Spinal cord (tissue), 10 donors: ENCODE measurements at places on chromosomes 12 and 14. TPM values are rescaled to one million over a fixed set of nuclear protein-coding genes. Genes with fewer than 3 reads are reported as not detected.

DNA sequence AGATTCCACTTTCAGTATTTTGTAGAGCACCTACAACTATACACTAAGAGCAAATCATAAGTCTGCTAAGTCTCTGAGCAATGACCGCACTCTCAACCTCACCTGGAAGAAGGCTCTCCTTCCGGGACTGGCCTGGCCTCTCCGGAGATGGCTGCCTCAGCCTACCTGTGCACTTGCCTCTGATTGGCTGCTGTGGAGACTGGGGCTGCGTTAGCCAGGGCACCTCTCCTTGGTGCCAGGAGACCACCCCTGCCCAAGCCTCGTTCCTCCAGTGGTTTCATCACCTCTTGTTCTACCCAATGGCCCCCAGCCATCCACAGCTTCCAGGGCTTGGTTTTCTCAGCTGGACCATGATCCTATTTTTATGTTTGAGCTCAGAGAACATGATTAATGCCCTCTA, 64.7 kb upstream of the JDP2 start:
- DNase-seq, result no peak
- H3K4me3 ChIP-seq, result no peak overlapping the region
- no peaks in the 10 kb centered on the region for H3K36me3 ChIP-seq
- peaks cover 6% of the 10 kb centered on the region for H3K4me1 ChIP-seq
- no peak overlapping the region for H3K27ac ChIP-seq
- no peaks in the 10 kb centered on the region for H3K27me3 ChIP-seq

GRCh38 chr14:59275668-59276067, 87.2 kb downstream of the DAAM1 start:
- no peak overlapping the region for H3K4me3 ChIP-seq
- no peaks in the 10 kb centered on the region for H3K27me3 ChIP-seq
- no peak overlapping the region for H3K27ac ChIP-seq
- no peaks in the 10 kb centered on the region for H3K36me3 ChIP-seq
- DNase-seq, result no peak

DNA sequence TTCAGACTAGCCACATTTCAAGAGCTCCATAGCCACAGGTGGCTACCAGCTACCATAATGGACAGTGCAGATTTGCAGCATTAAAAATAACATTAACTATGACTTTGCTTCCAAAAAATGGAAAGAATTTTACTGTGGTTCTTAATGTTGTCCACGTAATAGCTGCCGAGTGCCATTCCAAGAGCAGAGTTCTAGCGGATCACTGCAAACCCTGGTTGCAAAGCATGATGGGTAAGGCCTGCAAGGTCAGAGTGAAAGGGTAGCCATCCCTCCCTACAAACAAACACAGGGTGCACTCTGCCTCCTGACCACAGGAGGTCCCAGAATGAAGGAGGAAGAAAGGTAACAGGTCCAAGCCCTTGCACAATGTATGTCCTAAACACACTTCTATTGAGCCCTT, 157.6 kb downstream of the DPF3 start:
- H3K4me3 ChIP-seq, result no peak overlapping the region
- H3K36me3 ChIP-seq, result peaks cover 8% of the 10 kb centered on the region
- H3K27me3 ChIP-seq, result no peaks in the 10 kb centered on the region
- H3K4me1 ChIP-seq, result peaks cover 38% of the 10 kb centered on the region

DNA sequence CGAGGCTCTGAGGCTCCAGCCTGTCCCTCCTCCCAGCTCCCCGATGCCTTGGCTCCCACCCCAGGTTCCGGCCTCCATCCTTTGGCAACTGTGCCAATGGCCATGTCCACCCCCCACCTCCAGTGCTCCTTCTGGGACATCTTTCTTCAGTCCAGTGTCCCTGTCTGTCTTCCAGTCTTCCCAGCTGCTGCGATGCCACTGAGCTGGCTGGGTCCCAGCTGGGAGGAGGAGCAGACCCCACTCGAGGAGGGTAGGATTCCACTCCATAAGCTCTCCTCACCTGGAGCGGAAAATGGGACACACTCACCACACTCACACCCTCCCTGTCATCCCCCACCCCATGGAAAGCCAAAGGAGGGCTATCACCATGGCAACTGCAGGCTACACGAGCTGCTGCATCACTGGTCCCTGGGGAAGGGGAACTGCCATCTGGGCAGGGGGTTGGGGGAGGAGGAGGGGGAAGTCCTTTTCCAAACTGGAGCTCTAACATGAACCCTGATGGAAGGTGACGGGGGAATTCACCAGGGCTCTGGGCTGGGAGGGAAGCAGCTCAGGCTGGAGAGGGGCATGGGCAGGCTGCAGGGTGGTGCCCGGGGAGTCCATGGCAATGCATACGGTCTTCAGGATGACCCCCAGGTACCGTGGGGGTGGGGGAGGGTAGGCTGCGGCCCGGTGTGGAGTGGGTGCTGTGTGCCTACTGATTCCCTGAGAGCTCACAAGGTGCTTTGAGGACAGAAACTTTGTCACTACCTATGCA, 94.3 kb downstream of the LRRC74A start:
- H3K4me1 ChIP-seq, result peaks cover 94% of the 10 kb centered on the region
- H3K27me3 ChIP-seq, result no peaks in the 10 kb centered on the region
- no peaks in the 10 kb centered on the region for H3K36me3 ChIP-seq
- peak; percentile 64 for DNase-seq
- peak overlapping the region; percentile 86 for H3K27ac ChIP-seq

DNA sequence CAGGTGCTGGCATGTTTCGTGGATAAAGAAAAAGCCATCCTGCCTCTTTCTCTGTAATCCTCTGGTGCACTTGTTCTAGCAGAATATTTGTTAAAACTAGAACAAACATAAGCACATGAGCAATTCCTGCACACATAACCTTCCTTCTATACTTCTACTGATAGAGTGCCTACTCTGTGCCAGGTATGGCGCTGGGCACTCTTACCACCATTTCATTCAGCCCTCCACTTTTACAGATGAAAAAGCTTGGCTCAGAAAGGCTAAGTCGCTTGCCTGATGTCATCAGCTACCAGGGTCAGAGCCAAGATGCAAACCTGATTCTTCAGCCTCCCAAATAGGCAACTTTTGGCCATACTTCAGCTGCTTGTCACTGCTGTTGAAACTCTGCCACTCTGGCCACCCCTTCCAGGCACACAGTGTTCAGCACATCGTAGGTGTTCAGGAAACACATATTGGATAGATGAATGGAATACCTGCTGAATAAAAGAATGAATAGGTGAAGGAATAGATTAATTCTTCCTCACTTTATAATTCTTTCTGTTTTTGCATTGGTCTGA, 10.0 kb upstream of the C14orf132 start:
- H3K27me3 ChIP-seq, result no peaks in the 10 kb centered on the region
- H3K4me1 ChIP-seq, result peaks cover 18% of the 10 kb centered on the region
- H3K27ac ChIP-seq, result no peak overlapping the region

- no peaks in the 10 kb centered on the region for H3K4me1 ChIP-seq
- no peak for DNase-seq
- no peak overlapping the region for H3K4me3 ChIP-seq
- no peak overlapping the region for H3K27ac ChIP-seq
- no peaks in the 10 kb centered on the region for H3K36me3 ChIP-seq
Observed at GRCh38 chr12:46101485-46101869, 111.1 kb upstream of the SCAF11 start.

- H3K27ac ChIP-seq, result no peak overlapping the region
- H3K4me3 ChIP-seq, result no peak overlapping the region
- H3K4me1 ChIP-seq, result no peaks in the 10 kb centered on the region
- no peak for DNase-seq
- no peaks in the 10 kb centered on the region for H3K36me3 ChIP-seq
Observed at GRCh38 chr12:22796941-22797630, 172.1 kb downstream of the ETNK1 start.

- peak overlapping the region; percentile 11 for H3K4me3 ChIP-seq
- peaks cover 37% of the 10 kb centered on the region for H3K4me1 ChIP-seq
- no peak for DNase-seq
- no peaks in the 10 kb centered on the region for H3K27me3 ChIP-seq
- H3K36me3 ChIP-seq, result no peaks in the 10 kb centered on the region
- H3K27ac ChIP-seq, result peak overlapping the region; percentile 79
Observed at GRCh38 chr14:21038441-21039422, 3.4 kb upstream of the RNASE7 start.

DNA sequence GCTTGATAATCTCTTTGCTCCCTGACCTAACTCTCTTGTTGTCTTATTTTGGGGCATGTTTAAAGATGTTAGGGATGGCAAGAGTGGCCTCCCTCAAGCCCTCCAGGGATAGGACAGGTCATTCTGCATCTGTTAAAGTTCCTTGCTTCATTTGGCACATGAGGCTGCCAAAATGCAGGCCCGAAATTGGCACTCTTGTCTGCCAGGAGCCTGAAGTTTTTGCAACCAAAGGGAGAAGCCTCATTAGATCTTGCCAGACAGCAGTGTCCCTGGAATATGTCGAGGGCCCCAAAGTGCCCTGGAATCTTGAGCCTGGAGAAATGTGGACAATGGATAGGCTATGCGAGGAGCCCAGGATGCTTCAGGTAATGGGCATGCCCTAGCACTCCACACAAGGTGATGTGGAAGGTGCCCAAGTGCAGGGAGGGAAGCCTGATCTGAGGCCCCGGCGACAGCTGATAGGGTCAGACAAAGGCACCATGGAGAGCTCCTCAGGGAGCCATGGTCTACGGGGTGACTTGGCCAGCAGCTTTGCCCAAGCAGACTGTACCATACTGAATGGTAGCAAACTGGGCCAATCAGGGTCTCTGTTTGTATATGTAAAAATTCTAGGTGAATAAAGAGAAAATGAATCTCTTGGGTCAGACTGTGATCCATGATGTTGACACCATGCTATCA, 173.0 kb upstream of the WSCD2 start:
- no peak overlapping the region for H3K4me3 ChIP-seq
- H3K27ac ChIP-seq, result no peak overlapping the region
- no peaks in the 10 kb centered on the region for H3K36me3 ChIP-seq

- no peak overlapping the region for H3K27ac ChIP-seq
- H3K4me1 ChIP-seq, result no peaks in the 10 kb centered on the region
- no peaks in the 10 kb centered on the region for H3K27me3 ChIP-seq
- no peak overlapping the region for H3K4me3 ChIP-seq
Observed at GRCh38 chr12:71393625-71394024, 46.0 kb upstream of the LGR5 start.

ZBTB42 gene
- 2.3 TPM for total RNA-seq

KRT2 gene
- 0.30 TPM for total RNA-seq

MBD6 gene
- total RNA-seq, result 18.2 TPM

TESPA1 gene
- total RNA-seq, result 0.69 TPM
